Gastrocnemius medialis (tissue), 4 donors: ENCODE measurements at places on chromosomes 12 and 14. TPM values are rescaled to one million over a fixed set of nuclear protein-coding genes. Genes with fewer than 3 reads are reported as not detected.

DNA sequence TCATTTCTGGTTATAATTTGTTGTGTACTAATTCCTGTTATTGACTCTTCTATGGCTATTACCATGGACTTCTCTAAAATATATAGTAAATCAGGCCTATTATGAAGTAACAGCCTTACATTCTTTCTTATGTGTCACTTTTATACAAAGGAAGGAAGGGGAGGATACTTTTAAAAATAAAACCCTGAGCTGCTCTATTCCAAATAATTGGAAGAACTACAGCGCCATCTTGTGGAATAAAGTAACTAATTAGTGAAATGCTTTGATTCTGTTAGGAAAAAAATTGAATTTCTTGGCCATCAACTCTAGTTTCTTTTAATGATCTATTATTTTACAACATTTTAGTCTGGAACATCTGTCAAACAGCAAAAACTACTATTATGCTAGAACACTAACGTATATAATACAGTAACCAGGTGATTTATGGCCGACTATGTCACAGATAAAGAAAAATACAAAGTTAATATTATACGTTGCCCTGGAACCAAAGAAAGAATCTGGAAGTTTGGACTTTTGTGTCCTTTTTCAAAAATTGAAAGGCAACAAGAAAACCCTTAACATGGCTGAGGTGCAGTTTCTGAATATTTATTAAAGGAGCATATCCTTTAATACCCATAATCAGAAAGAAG lies 55.0 kb upstream of the NELL2 start:
- H3K4me3 ChIP-seq: no peak overlapping the region
- no peaks in the 10 kb centered on the region for H3K27me3 ChIP-seq
- no peak overlapping the region for H3K27ac ChIP-seq
- no peaks in the 10 kb centered on the region for H3K36me3 ChIP-seq

- DNase-seq: no peak
- H3K27me3 ChIP-seq: no peaks in the 10 kb centered on the region
- H3K27ac ChIP-seq: no peak overlapping the region
These were observed 501.7 kb upstream of the STXBP6 start for GRCh38 chr14:25551674-25552073.

DNA sequence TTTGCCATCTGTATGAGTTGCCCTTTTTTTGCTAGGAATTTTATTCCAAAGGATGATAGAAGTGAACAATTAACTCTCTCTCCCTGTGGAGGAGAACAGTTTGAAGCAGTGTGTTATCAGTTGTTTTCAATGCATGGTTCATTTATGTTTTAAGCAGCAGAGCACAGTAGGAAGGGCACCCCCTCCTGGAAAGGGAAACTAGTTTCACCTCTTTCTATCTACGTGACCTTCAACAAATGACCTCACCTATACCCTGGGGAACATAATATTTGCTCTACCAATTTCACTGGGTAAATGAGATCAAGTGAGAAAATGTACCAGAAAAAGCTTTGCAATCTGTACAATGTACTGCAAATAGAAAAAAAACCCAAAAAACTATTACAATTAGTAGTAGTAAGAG lies 5.4 kb upstream of the DCP1B start:
- H3K4me1 ChIP-seq: peaks cover 3% of the 10 kb centered on the region
- no peak for DNase-seq
- no peak overlapping the region for H3K27ac ChIP-seq
- H3K4me3 ChIP-seq: no peak overlapping the region
- no peaks in the 10 kb centered on the region for H3K27me3 ChIP-seq

Gene MAP3K9
- total RNA-seq: 2.4 TPM

Gene JPH4
- total RNA-seq: not detected

Gene CCDC92
- total RNA-seq: 23.7 TPM
